ENCODE measurements at places on chromosomes 2 and 18. TPM values are rescaled to one million over a fixed set of nuclear protein-coding genes. Genes with fewer than 3 reads are reported as not detected.

- DNase-seq: no peak
These were observed 177.0 kb upstream of the SLC35G4 start for GRCh38 chr18:11432360-11432811.

DNA sequence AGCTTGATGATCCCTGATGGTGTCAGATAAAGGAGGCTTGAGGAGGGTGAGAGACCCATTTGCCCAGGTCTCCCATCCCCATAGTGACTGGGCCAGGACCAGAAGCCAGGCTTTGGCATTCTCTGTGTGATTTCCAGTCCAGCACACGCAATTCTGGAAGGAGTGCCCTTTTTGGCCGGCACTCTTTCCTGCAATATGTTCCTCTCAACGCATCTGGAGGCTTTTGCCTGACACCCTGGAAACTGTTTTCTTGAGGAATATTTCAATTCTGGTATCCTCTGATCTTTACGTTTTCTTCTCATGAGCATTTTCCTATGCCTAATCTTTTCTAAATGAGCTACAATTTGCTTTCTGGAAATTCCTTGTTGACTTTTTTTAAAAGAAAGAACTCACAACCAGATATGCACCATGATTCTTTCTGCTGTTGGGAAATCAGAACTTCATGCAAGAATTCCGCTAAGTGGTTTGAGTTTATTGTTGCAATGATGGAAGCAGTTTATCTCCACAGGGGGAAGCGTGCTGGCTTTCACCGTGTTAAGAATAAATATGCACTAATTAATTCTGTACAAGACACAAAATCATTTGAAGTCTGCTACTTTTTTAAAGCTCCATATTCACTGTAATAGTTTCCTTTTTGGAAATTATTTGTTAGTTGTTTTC lies 143.7 kb downstream of the NAPG start:
- DNase-seq: no peak

- no peak for DNase-seq
These were observed 219.7 kb upstream of the STK17B start for GRCh38 chr2:196391149-196391479.

DNA sequence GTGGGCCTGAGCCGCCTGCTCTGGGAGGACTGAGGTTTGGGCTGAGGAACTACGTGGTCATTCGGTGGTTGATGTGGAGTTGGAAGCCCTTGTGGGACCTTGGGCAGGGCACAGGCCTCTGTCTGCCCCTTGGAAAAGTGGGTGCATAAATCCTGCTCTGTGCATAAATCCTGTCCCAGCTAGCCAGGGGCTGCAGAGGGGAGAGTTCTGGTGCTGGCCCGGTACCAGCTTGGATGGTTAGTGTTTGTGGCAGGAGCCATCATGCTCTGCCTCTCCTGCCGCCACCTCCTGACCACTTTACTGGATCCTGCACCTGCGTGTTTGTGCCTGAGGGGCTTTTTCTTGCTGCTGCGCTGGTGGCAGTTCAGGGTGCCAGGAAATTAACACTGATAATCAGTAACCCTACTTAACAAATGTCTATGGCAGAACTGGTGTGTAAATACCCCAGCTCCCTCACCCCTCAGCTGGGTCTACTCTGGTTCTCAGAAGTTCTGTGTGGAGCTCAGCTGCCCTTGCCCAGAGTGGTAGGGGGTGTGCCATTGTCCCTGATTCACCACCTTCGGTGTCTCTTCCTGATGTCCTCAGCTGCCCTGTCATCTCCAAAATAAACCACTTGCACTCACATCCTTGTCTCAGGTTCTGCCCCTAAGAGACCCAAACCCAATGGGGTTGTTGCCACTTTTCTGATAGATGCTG lies 156.8 kb downstream of the GLI2 start:
- no peak for DNase-seq

GRCh38 chr2:171819453-171819852 lies 74.6 kb downstream of the SLC25A12 start:
- no peak for DNase-seq

DNA sequence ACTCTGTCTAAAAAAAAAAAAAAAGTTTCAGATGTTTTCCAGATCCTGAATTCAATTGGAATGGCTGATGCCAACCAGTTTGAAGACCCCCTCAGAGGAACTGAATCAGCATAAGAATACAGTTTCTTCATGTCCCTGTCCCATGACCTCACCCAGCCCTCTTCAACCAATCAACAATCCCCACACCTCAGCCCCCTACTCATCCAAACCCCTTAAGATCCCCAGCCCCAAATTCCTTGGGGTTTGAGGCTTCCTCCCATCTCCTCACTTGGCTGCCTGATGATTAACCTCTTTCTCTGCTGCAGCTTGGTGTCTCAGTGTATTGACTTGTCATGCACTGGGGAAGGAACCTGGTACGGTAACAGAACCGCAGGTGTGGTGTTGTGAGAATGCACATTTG lies 97.6 kb upstream of the CABLES1 start:
- no peak for DNase-seq

LIMS4 gene
- total RNA-seq: 0.45 TPM
